ENCODE measurements at places on chromosomes 1 and 21.

DNA sequence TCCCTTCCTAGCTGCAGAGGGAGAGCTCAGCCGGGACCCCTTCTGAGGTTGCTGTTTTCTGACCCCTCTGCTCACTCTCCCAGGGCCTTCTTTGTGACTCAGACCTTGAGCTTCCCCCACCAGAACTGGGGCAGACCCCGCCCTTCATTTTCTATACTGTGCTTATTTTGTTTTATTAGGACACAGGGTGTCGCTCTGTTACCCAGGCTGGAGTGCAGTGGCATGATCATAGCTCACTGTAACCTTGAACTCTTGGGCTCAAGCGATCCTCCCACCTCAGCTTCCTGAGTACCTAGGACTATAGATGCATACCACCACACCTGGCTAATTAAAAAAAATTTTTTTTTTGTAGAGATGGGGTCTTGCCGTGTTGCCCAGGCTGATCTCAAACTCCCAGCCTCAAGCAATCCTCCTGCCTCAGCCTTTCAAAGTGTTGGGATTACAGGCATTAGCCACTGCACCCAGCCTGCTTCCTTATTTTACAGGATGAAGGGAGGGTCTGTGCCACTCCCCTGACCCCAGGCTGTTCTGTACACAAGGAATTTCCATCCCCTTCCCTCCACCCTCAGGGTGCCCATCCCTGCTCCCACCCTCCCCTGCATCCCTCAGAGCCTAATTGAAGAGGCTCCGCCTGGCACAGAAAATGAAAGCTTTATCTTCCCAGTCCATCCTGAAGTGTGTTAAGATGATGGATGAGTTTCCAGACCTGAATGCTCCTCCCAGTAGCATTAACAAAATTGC, 195.2 kb upstream of the POU3F1 start:
- no peak for DNase-seq

DNA sequence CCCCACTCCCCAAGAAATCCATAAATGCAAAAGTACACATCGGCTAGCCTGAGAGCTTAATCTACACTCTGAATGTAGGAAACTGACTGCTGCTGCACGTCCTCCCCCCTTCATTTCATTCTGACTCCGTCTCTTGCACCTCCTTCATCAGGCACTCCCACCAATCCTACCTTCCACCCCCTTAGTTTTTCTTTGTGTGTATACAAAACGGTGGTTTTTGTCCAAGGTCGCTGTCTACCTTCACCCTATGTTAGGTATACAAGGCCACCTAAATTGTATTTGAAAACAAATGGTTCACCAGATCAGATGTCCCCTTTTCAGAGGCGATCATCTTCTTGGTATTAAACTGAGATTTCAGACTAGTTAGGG, 1.9 kb downstream of the WDR26 start:
- no peak for DNase-seq

DNA sequence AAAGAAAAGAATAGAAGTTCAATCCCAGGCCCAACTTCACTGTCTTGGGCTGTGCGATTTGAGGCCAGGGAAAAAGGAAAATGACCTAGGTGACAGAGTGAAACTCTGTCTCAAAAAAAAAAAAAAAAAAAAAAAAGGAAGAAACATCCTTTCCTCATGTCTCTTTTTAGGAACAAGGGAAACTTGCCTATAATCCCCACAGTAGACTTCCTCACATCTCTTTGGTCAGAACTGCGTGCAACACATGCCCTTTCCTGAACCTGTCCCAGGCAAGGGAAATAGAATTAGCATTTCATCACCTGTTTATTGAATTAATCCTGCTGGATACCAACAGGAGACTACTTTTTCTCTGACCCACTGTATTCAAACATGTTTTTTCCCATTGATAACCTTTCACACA, 2.3 kb downstream of the DCST1 start:
- DNase-seq, result no peak

GRCh38 chr1:145886816-145887215, 1.1 kb upstream of the ANKRD35 start:
- no peak for DNase-seq

DNA sequence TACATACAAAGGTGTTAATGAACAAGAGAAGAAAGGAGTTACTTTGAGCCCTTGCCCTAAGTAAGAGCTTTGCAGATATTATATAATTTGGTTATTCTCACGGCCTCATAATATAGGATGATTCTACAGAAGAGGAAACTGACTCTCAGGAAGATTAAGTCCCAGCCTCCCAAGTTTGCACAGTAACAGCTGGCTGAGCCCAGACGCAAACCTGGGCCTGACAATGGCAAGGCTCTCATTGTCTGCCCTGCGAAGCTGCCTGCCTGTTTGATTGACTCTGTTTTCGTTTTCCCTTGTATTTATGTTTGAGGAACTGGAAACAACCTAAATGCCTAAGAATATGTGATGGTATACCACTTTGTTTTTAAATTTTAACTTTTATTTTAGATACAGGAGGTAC, 76.2 kb upstream of the PGBD5 start:
- DNase-seq, result no peak

- no peak for DNase-seq
These were observed 16.6 kb downstream of the TRIM45 start for GRCh38 chr1:117104986-117105385.

- DNase-seq, result no peak
These were observed 2.2 kb downstream of the SH3BP5L start for GRCh38 chr1:248823517-248824001.

GRCh38 chr1:18681423-18681835, 50.8 kb downstream of the PAX7 start:
- DNase-seq, result no peak

DNA sequence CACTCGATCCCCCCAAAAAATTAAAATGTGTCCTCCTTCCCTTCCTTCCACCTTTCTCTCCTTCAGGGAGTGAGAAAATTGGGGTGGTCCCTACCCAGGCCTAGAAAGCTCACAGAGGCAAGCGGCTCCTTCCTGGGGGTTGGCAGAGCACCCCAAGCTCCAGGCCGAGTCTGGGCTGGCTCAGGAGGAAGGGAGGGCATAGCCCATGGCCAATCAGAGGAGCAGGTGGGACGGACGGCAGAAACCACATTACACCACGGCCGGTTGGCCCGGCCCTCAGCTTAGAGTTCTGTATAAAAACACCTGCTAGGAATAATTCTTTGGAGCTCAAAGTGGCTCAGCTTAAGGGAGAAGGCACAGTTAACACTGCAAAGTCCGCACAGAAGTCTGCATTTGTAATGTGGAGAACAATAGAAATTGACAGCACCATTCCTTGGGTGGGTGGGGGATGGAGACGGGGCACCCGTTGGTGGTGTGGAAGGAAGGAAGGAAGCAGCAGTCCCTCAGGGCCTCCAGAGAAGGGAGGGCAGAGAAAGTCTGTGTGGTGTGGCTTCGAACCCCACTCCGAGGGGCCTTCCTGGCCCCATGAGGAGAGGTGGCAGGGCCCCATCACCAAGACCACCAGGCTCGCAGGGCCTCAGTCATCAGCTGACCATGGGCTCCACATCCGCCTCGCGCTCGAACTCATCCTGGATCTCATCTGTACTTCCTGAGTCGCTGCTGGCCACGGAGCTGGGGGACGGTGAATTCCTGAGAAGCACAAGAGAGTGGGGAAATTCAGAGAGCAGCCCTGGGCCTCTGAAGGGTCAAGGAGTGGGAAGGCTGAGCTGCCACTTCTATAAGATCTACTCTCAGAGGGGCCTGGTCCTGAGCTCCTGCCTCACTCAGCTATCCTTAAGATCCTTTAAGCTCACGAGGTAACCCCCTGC, 5.8 kb upstream of the ALDH4A1 start:
- DNase-seq, result no peak

DNA sequence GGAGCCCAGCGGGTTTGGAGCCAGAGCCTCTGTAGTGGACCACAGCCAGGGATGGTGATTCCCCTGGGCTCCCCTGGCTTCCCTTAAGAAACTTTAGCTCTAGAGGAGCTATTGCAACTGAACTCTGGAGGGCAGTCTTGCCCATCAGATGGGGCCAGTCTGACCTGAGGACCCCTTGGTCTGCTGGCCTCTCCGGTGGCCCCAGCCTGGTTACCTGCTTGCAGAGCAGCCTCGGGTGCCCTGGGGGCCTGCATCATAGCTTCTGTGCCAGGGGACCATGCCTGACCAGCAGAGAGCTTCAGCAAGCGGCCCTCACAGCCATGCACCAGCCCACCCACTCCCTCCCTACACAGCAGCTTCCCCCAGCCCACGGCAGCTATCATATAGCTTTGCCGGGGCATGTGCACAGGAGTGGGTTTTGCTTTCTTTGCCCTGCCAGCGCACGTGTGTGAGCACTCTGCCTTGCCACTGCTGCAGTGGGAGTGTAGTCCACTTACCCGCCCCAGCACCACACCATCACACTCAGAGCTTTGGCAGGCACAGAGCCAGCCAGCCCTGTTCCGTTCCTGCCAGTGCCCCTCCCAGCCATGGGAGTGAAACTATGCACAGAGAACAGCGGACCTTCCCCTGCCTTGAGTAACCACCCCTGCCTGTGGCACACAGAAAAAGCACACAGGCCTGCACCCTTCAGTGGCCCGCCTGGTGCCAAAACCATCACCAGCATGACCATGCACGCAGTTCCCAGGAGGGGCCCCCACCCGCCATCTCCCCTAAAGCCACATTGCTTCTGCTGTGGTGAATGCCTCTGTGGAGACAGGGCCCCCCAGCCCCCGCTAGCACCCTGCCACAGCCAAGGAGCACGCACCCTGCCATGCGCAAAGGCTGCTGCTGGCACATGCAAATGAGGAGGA, 442.9 kb upstream of the NEGR1 start:
- no peak for DNase-seq

DNA sequence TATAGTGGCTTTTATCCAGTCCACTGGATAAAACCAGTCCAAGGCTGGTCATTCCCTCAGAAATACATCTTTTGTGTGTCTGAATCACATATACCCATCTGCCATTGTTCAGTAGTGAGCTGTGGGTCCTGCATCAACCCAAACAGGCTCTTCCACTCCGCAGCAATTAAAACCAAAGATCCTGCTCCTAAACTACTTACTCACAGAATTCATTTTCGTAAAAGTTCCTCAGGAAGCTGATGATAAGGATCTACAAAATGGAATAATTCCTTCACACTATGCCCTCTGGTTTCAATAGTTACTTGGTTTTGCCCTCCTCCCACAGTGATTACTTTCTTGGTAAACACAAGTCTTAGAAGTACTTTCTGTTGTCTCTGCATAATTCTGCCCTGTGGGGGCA, 5.1 kb upstream of the MFSD2A start:
- DNase-seq, result no peak

DNA sequence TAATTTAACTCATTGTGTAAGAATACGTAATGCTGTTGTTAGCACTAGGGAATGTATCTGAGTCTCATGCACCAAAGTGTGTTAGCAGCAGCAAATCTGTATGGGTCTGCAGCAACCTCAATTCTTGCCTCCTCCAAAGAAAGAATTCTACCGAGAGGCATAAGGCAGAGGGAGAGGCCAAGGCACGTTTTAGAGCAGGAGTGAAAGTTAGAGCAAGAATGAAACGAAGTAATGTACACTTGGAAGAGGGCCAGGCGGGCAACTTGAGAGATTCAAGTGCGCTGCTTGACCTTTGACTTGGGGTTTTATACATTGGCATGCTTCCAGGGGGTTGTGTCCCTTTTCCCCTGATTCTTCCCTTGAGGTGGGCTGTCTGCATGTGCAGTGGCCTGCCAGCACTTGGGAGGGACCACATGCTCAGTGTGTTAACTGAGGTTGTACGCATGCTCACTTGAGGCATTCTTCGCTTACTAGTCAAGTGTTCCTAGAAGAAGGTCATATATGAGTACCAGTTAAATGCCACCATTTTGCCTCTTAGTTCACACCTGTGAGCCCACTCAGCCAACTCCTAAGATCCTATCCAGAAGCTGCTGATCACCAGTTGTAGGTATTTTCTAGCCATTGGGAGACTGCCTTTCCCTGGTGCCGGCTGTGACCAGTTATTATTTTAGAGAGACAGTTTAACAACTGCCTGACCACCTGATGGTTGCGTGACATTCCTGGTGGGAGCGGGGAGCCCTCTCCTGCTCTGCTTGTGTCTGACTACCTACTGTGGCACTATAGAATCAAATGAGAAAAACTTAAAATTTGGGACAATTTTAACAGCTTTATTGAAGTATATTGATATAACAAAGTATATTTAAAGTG, 2.7 kb upstream of the CNN3 start:
- no peak for DNase-seq

DNA sequence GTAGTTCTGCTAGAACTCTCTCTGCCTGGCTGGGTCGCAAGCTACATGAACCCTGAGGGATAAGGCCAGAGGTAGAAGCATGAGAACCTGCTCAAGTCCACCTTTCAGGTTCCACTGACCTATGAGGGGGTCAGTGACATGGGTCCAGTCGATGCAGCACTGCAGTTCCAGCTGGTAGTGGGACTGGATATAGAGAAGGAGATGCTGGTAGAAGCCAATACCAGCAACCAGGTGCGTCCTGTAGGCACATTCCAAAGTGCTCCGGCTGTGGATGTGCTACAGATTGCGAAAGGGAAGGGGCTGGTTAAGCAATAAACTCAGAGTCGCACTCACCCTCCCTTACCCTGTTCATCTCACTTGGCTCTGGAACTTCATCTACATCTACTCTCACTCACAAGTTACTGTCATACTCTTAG, 5.7 kb downstream of the SMG5 start:
- no peak for DNase-seq

GRCh38 chr1:63618011-63618410, 24.8 kb downstream of the PGM1 start:
- DNase-seq, result no peak

- no peak for DNase-seq
These were observed 83.2 kb downstream of the PLXNA2 start for GRCh38 chr1:208161005-208161404.

- DNase-seq, result no peak
These were observed 7.5 kb upstream of the GJA8 start for GRCh38 chr1:147895123-147895522.

All from HTR-8/SVneo (cell line).